Muscle of arm (tissue), 14 donors: ENCODE measurements at places on chromosomes 5 and 9.

DNA sequence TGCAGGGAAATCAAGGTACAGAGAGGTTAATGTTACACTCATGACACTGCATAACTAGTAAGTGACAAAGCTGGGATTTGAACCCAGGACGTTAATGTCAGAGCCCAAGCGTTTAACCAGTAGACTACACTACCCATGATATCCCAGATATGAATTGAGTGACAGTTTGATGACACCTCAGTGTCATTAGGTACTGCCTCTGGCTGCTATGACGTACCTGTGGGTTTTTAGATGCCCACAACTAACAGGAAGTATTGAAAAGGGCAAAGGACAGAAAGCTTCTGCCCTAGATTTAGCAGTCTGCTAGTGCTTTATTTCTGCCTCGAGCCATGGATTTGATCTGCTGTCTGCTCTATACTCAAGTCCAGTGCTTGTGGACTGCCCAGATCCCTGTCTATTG is 56.2 kb downstream of the GLRA1 start:
- no peak for DNase-seq

DNA sequence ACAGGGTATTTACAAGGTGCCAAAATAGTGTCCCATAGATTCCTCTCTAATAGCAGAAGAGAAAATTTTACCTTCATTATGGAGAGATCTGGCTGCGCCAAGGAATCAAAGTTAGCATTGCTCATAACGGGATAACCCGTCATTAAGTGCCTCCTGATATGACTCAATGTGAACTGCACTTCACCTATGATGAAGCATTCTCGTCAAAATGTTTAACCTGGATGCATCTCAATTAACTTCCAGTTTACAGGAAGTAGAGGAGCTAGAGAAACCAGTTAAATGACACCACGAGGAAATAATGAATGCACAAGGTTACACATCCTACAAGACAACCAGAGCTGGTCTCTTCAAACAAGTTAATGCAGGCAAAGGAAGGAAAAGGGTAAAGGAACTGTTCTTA is 17.2 kb downstream of the FBXW11 start:
- no peak for DNase-seq

GRCh38 chr5:56319526-56320181 is 86.5 kb upstream of the ANKRD55 start:
- DNase-seq: peak; percentile 66

DNA sequence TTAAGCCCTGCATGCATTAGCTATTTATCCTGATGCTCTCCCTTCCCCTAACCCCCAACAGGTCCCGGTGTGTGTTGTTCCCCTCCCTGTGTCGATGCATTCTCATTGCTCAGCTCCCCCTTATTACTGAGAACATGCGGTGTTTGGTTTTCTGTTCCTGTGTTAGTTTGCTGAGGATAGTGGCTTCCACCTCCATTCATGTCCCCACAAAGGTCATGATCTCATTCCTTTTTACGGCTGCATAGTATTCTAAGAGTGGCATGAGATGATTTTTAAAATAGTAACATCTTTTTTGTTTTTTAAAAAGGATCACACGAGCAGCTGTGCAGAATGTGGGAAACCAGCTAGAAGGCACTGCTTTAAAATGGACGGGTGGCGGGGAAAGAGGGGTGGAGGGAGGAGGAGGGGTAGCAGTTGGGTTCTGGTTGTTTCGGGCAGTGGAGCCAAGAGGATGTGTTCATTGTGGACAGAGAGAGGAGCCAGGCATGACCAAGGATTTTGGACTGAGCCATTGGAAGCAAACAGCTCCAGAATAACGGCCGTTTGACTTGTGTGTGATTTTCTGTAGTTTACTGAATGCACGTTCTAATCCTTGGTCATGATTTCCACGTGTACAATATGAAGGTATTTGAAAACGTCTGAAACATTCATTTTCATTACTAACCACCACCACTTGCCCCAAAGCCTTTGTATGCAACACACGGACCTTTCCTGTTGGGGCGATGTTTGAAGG is 1.7 kb upstream of the TENT4A start:
- no peak for DNase-seq

GRCh38 chr9:121551985-121552753 is 52.5 kb upstream of the GGTA1 start:
- no peak for DNase-seq
